ENCODE measurements at places on chromosomes 16 and 17. TPM values are rescaled to one million over a fixed set of nuclear protein-coding genes. Genes with fewer than 3 reads are reported as not detected.

SLC16A11 gene
- 2.7 TPM for total RNA-seq

LPO gene
- not detected for total RNA-seq

CTRB2 gene
- total RNA-seq, result 8.9 TPM

HAS3 gene
- total RNA-seq, result 0.56 TPM

NPIPA2 gene
- total RNA-seq, result 0.90 TPM

NKD1 gene
- 0.49 TPM for total RNA-seq

SLC52A1 gene
- total RNA-seq, result not detected

ADORA2B gene
- total RNA-seq, result 0.21 TPM

EVI2B gene
- 51.0 TPM for total RNA-seq
